Stimulated activated CD4-positive, alpha-beta T cell treated with anti-CD3 and anti-CD28 coated beads, Interleukin-12 subunit alpha, Interleukin-12 subunit beta, amount 100 ng/mL, for 24 hours (primary cell): ENCODE measurements at places on chromosomes 7 and 10.

DNA sequence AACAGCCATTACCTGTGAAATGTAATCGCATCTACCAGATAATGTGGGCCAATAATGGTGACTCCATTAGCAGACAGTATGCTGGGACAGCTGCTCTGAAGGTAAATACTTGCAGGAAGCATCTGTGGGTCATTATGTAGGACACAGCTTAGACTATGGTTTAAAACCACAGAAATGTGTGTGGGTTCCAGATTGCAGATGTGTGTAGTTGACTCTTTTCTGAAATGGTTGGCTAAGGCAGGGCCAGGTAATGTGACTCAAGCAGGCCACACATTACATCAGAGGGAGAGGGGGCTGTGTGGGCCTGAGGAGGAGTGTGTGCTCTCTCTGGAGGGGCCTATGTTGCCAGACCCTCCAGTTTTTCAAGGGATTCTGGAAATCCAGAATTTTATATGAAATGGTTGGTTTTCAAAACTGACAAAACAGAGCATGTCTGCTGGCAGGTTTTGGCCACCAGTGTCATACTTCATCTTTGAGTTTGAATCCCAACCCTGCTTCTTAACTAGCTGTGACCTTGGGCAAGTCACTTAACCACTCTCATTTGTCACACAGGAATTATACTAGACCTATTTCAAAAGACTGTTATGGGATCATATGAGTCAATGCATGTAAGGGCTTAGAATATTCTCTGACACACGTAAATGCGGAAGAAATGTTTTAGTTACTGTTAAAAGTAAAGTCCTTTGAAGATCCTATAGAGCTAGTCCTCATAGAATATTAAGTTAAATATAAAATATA is 64.5 kb downstream of the MCMBP start:
- DNase-seq, result no peak

GRCh38 chr7:143269251-143269650 is 6.0 kb downstream of the GSTK1 start:
- DNase-seq, result no peak

DNA sequence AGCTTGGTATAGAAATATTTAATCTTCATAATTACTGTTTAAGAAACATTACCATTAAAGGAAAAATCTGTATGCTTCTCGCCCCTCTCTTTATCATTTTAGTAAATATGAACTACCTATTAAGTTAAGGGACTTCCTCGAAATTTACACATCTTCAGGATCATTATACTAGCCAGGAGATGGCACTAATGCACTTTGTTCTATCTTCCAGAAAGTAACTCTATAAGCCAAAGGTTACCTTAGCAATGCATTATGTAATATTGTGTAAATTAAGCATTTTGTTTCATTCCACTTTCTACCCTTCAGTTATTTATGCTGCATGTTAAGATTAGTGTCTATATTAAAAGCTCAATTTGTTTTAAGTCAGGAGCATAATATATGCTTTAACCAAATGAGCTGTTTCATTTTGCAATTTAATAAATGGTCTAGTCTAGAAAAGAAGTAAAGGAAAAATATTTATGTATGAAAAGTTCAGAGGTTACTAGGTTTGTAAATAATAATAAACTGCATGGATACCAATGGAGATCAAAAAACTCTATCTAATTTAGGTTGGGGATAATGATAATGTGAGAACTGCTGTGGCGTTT is 128.5 kb downstream of the ANKRD7 start:
- DNase-seq, result no peak

DNA sequence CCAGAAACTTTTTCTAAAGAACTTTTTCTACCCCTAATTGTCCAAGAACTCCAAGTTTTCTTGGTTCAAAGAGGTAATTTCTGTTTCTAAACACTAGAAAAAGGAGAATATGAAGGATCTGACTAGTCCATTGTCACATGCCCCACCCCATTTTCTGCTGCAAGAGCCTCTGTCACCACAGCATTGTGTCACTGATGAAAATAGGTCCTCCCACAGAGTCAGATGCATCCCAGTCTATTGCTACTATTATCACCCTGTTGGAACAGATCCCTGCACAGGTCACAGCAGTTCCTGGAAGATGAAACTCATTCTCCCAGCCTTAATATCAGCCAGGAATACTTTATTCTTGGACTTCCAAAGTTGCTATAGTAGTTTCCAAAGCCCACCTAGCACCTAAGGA is 7.5 kb upstream of the CFTR start:
- DNase-seq, result no peak

DNA sequence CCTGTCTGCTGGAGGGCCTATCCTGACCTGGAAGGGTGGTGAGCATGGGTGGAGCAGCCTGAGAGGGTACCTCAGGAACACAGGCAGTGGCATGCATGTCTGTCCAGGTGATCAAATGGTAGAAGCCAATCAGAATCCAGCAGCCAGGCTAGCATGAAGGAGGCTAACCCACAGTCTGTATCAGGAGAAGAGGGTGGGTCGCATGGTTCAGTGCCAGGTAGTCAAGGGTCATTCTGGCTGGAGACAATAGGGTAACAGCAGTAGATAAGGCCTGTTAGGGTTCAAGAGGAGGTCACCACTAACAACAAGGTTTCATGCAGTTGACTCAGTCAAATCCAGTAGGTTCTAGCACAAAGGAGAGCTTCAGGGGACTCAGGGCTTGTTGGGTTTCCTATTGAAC is 10.4 kb downstream of the ALDH18A1 start:
- DNase-seq, result no peak

DNA sequence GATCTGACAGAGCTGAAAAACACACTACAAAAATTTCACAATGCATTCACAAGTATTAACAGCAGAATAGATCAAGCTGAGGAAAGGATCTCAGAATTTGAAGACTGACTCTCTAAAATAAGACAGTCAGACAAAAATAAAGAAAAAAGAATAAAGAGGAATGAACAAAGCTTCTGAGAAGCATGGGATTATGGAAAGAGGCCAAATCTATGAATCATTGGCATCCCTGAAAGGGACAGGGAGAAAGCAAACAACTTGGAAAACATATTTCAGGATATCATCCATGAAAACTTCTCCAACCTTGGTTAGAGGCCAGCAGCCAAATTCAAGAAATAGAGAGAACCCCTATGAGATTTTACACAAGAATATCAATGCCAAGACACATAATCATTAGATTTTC is 804.8 kb upstream of the IGFBP3 start:
- no peak for DNase-seq

- no peak for DNase-seq
Measured at GRCh38 chr10:58734116-58734515, 221.4 kb downstream of the BICC1 start.

- DNase-seq, result no peak
Measured at GRCh38 chr10:36531621-36532020, 593.8 kb upstream of the ANKRD30A start.

DNA sequence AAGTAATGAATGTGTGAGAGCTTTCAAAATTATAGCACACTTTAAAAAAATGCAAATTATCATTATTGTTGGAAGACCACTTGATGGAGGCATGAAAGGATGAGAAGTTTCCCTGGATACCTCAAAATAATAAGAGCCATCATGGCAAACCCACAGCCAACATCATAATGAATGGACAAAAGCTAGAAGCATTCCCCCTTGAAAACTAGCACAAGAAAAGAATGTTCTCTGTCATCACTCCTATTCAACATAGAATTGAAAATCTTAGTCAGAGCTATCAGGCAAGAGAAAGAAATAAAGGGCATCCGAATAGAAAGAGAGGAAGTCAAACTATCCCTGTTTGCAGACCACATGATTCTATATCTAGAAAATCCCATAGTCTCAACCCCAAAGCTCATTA is 887.2 kb upstream of the LRRTM3 start:
- DNase-seq, result no peak

DNA sequence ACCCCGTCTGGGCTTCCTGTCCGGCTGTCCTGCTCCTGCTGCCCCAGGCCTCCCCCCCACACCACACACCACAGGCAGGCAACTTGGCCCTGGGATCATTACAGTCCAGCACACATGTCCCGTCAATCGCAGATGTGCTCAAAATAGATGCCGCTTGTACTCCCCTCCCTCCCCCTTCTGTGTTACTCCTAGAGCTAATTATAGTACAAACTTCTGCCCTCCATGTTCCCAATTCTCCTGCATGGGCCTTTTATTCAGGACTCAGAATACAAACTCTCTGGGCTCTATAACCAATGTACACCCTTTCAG is at the start of gene SYNPO2L:
Gene SYNPO2L, minus strand, starts transcription at position 40 of the 309 bp plus-strand sequence. CDS start 107 bp downstream, outside the sequence.
- no peak for DNase-seq

GRCh38 chr10:76399226-76399625 is 967.8 kb downstream of the LRMDA start:
- DNase-seq, result no peak

DNA sequence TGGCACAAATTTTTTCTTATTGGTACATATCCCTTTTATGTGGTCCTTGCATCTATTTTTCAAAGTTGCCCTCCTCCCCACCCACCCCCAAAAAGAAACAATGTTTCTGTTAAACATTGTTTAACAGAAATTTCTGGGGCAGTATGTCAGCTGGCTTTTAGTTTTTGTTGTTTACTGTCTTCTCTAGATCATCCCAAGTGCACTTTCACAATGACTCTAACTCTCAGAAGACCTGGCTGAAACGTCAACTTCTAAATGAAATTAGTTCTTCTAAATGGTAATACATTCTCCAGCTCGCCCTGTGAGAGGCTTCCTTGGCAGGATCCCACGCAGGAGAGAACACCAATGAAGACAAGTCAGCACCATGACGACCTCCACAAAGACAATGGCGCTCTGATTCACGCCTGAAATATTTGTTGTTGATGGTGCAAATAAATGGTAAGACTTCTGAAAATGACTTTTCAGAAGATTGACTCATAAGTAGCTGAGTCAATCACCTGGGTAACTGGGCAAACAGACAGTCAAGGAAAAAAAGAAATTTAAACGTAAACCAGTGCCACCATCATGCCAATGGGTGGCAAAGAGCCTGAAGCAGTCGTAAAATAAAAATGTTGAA is 293.7 kb downstream of the FZD1 start:
- no peak for DNase-seq

GRCh38 chr7:101273206-101273605 is 28.3 kb upstream of the FIS1 start:
- DNase-seq, result no peak

DNA sequence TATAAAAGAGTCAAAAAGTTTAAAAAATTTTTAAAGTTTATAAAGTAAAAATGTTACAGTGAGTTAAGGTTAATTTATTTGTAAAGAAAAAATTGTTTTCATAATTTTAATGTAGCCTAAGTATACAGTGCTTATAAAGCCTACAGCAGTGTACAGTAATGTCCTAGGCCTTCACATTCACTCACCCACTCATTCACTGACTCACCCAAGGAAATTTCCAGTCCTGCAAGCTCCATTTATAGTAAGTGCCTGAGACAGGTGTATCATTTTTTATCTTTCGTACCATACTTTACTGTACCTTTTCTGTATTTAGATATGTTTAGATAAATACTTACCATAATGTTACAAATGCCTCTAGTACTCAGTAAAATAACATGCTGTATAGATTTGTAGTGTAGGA is 269.7 kb upstream of the PHF14 start:
- no peak for DNase-seq

- DNase-seq, result no peak
Measured at GRCh38 chr10:100339236-100339635, 7.8 kb upstream of the SCD start.

- peak; percentile 64 for DNase-seq
Measured at GRCh38 chr10:33265621-33266020, 68.8 kb downstream of the NRP1 start.

DNA sequence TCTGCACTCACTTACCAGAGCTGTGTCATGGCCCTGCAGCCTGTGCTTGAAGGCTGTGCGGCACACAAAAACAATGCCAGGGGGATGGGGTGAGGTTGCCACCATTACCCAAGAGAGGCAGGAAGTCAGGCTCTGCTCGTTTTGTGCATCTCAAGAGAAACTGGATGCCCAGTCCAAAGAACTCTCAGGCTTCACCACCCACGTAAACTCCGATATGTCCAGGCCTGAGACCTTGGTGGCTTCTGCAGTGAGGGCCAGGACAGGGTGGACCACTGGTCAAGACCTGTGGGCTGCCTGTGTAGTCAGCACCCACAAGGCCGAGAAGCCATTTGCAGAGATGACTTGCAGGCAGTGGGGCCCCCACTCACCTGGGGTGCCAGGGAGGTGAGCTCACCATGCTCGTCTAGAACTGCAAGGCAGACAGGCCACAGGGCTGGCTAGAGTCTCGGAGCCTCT is 54.7 kb upstream of the EBF3 start:
- DNase-seq, result no peak

DNA sequence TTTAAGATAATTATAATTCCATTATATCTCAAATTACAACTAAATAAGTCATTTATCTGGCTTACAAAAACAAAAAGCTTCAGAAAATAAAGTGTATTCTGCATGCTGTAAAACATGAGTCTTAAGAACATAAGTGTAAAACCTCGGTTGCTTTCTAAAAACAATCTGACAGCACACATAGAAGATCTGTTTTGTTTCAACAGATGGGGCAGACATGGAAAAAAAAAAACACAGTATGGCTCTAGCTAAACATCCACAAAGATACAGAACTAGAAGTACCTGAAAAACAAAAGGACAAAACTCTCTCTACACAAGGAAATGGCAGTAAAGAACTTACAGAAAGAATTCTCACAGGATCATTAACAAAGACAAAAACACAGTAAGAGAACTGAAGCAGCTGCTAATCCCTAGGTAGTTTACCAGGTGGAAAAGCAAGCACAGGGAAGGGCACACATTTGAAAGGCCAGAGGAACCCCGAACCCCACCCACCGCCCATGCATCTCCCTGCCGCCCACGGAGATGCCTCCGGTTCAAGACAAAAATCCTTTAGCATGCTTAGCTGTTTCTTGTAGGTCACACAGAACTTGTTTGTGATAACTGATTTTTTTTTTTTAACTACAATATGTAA is 42.5 kb downstream of the DLD start:
- DNase-seq, result no peak

DNA sequence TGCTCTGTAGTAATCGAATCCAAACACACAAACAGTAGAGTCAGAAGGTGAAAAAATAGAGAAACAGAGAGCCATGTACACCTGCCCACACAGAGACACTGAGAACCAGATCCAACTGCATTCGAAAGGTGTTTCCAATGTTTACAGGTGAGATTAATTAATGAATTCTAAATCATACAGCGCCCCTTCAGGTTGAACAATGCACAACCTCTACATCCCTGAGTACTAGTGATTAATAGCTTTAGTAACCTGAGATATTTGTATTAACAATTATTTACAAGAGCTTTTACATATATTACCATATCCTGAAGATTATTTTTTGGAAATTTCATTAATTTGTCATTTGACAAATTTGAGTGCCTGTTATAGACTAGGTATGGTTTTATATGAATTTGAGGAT is 7.6 kb upstream of the MRC1 start:
- no peak for DNase-seq

GRCh38 chr10:92848037-92848440 is 281 bp upstream of the EXOC6 start:
- DNase-seq, result no peak

DNA sequence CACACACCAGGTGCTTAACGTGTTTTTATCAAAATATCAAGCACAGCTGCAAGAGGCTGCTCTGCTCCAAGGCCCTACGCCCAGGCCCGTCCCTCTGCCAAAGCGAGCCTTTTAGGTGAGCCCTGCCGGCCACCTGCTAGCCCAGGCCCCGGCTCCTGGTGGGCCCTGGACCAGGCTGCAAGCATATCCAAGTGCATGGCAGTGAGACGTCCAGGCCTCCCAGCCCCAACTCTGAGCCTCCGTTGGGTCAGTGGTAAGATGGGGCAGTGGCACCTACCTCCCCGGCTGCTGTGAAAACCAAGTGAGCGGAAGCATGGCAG is 136.2 kb downstream of the LHPP start:
- no peak for DNase-seq
